Fibroblast of upper back skin (primary cell): ENCODE measurements at places on chromosomes 12 and 14.

- DNase-seq, result no peak
Measured at GRCh38 chr12:18905134-18905533, 167.2 kb downstream of the CAPZA3 start.

- peak; percentile 14 for DNase-seq
Measured at GRCh38 chr14:89308232-89308959, 108.6 kb downstream of the FOXN3 start.

- peak; percentile 18 for DNase-seq
Measured at GRCh38 chr12:111673503-111673902, 12.3 kb downstream of the BRAP start.

GRCh38 chr12:52236386-52237050 lies 3.5 kb downstream of the KRT7 start:
- no peak for DNase-seq

DNA sequence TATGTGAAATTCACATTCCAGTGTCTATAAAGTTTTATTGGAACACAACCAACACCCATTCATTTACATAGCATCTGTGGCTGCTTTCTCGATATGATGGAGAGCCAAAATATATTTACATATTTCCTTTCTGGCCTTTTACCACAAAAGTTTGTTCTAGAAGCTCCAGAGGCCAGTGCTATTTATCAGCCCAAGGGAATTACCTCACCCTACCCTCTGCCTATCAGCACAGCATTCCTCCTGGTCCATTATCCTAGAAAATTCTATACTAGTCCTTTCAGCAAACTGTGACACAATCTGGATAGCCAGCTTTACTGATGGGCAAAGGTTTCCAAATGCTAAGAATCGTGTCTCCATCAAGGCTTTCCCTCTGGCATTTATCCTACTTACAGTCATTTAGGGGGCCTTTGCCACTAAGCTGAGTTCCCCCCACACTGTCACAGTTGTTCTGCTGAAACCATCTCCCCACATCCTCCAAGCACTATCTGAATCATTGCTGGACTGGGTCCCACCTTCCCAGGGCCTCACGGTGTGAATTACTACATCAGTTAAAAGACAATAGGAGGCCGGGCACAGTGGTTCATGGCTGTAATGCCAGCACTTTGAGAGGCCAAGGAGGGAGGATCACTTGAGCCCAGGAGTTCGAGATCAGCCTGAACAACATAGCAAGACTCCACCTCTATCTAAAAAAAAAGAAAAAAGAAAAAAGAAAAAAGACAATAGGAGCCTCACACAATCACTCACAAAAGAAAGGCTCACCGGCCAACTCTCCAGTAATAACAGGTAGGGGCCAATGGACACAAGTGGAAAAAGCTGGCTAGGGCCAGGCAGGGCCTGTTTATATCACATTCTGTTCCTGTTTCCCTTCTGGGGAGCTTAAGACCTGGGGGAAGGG lies 12.1 kb downstream of the SYNE3 start:
- DNase-seq, result peak; percentile 78

GRCh38 chr14:34324363-34324795 lies 137.7 kb downstream of the SPTSSA start:
- peak; percentile 38 for DNase-seq

GRCh38 chr14:39467889-39468524 lies 35.8 kb upstream of the FBXO33 start:
- peak; percentile 44 for DNase-seq

DNA sequence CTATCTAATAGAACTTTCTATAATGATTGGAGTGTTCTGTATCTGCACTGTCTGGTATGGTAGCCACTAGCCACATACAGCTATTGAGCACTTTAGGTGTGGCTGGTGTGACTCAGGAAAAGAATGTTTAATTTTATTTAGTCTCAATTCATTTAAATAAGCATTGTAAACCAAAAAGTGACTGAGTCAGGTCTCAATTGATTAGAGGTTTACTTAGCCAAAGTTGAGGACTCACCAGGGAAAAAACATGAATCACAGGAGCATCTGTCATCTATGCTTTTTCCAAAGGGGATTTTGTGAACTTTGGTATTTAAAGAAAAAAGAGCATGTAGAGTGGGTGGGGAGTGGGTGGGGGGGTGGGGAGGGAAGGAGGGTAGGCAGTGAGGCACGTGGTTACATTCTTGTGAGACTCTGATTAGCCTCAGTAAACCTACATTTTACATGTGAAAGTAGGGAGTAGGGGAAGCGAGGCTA lies 473.1 kb downstream of the ATP23 start:
- peak; percentile 86 for DNase-seq

GRCh38 chr12:90017316-90017715 lies 308.7 kb upstream of the ATP2B1 start:
- DNase-seq, result no peak

- DNase-seq, result peak; percentile 45
Measured at GRCh38 chr12:288687-289086, 26.1 kb upstream of the SLC6A13 start.

- no peak for DNase-seq
Measured at GRCh38 chr14:30958555-30959407, 66.7 kb upstream of the AP4S1 start.

GRCh38 chr12:12018454-12018853 lies 52.3 kb upstream of the BCL2L14 start:
- DNase-seq, result peak; percentile 68

- peak; percentile 41 for DNase-seq
Measured at GRCh38 chr12:111753144-111753881, 13.4 kb upstream of the ALDH2 start.

DNA sequence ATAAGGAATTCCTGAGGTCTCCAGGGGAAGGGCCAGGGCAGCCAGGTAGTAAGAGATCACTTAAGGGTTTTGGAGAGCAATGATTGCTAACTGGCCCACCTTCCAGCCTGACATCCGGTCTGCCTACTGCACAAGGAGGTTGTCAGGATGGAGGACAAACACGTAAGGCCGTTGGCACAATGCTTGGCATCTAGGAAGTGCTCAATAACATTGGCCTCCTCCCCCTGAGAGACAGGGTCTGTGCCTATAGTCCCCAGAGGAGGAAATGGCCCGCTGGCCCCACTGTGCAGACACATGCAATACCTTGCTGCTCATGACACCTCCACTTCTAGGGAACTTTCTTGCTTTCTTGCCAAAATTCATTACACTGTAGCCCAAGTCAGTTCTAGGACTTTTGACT lies 73.2 kb downstream of the NTF3 start:
- no peak for DNase-seq

DNA sequence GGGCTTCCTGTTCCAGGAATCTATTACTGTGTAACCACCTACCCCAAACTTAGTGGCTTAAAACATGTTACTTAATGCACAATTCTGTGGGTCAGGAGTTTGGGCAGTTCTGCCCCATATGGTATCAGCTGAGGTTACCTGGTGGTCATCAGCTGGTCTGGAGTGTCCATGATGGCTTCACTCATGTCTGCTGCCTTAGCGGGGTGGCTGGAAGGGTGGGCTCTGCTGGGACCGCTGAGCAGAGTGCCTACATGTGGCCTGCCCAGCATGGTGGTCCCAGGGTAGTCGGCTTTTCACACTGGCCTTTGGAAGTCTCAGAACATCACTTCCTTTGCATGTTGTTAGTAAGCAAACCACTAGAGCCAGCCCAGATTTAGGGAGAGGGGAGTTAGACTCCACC lies 53.9 kb downstream of the PELI2 start:
- no peak for DNase-seq

- peak; percentile 32 for DNase-seq
Measured at GRCh38 chr12:53380794-53381730, 1.1 kb downstream of the SP1 start.

DNA sequence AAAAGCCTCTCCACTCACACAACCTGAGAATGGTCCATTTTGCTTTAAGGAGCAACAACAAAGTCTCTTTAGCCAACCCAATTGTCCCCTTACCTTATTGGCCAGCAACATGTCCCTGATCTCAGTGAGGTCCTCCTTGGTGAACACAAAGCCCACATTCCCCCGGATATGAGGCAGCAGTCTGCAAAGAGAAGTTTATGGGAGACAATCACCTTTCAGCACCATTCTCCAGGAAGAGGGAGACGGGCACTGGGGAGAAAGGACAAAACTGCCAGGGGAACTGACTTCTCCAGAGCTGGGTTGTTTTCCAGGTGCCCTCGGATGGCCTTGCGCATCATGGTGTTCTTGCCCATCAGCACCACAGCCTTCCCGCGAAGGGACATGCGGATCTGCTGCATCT lies 1.9 kb downstream of the RPLP0 start:
- DNase-seq, result no peak

DNA sequence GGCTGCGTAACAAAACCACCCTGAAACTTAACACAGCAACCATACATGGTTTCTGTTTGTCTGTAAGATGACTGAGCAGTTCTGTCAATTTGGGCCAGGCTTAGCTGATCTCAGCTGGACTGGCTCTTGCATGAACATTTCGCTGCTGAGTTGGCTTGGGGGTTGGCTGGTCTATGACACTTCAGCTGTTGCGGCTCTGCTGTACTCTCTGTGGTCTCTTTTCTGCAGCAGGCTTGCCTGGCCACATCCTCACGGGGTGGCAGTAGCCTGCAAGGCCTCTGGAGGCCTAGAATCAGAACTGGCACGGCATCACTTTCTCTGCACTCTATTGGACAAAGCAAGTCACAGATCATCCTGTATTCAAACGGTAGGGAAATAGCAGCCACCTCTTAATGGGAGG lies 216.2 kb downstream of the BCL11B start:
- DNase-seq, result no peak

- no peak for DNase-seq
Measured at GRCh38 chr14:53537422-53538315, 384.5 kb upstream of the DDHD1 start.

DNA sequence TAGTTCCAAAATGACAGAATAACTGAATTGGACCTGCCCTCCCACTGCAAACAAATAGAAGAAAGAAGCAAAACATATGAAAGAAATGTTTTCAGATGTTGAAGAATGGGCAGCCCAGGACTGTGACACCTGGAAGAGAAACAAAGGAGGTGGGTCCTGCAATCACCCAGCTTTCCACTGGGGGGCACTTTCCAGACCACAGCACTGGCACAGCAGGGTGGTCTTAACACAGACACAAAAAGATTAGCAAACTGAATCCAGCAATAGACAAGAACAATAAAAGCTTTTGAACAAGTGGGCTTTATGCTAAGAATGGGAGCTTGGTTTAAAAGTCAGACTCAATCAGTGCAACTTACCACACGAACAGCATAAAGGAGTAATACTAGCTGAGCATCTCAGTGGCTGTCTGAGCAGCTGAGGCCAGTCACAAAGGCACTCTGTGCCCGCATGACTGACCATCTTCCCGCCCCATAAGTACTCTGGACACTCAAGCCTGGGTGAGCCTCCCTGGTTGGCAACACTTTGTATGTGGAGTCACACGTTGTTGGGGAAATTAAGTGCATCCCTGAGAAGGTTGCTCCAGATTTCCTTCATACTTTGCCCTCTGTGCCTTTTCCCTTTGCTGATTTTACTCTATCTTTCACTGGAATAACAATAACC lies 27.7 kb downstream of the JKAMP start:
- DNase-seq, result no peak

- DNase-seq, result no peak
Measured at GRCh38 chr14:27077214-27077613, 479.4 kb upstream of the NOVA1 start.

GRCh38 chr14:67942080-67942710 lies 122.6 kb downstream of the RAD51B start:
- no peak for DNase-seq

GRCh38 chr14:54025661-54026060 lies 69.0 kb upstream of the BMP4 start:
- peak; percentile 16 for DNase-seq

DNA sequence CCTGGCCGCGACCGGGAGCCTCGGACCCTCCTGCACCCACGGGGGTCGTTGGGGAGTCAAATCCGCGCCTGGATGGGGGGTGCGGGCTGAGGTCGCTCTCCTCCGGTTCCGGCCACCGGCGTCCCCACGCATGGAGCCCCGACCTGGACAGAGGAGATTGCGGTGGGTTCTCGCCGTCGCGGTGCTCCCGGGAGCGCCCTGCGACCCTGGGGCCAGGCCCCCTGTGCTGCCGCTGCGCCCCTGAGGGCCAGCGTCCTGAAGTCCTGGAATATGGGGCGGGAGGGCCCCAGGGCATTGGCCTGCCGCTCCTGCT lies 345 bp downstream of the ASPG start:
- no peak for DNase-seq
